Nucleus accumbens (tissue), 56 donors: ENCODE measurements at places on chromosomes 7 and 10.

GRCh38 chr10:24645784-24646183 lies 77.9 kb downstream of the ARHGAP21 start:
- no peak for DNase-seq

DNA sequence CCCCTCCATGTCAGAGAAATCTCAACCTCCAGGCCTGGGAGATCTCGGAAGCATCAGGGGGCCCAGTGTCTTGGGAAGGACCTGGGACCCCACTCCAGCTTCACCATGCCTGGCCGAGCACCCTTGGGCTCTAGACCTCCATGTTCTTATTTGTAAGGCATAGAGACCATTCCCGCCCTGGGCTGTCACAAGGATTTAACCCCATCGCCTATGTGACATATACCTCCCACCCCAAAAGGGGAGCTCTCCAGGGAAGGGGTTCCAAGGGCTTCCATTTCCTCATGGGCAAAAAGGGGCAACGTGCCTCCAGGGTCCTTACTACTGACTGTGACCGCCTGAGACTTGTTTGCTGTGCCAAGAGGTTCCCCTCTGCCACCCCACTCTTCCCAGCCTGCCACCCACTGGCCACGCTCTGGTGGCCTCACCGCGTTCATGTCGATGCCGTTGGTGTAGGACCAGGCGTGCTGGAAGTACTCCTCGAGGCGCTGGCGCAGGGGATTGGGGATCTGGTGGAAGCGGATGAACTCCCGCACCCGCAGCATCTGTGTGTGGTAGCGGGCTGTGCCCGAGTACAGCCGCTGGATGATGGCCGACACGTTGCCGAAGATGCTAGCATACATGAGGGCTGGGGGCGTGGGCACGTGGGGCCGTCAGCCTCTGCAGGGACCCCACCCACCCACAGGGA lies 27.5 kb downstream of the KCNH2 start:
- no peak for DNase-seq

DNA sequence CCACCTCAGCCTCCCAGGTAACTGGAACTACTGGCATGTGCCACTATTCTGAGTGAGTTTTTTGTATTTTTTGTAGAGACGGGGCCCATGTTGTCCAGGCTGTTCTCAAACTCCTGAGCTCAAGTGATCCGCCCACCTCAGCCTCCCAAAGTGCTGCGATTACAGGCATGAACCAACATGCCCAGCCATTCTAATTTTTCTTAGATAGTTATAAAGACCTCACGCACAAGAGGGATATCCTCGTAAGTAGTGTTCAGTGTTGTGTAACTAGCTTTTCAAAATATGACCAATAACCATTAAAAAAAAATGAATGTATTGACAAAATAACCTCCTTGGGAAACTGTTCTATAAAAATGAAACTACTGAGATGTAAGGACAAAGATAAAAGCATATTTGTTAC lies 90.5 kb upstream of the FERD3L start:
- no peak for DNase-seq

DNA sequence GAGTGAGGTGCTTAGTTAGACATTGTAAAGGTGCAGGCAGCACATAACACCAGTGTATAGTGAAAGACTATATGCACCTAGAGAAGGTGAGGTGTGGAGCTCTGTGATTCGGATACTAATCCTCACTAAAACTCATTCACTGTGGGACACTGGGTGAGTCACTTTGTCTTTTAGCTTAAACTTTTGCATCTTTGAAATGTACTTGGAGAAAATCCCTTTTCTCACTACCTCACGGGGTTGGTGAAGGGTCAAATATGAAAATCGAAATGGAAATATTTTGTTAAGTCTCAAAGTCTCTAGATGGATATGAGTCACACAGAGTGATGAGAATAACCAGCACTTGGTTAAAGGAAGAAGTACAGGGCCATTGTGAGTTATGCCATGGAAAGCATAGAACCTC lies 38.0 kb downstream of the MDFIC start:
- no peak for DNase-seq

- no peak for DNase-seq
Observed at GRCh38 chr7:44401692-44402091, 76.3 kb upstream of the CAMK2B start.

GRCh38 chr7:105316578-105317344 lies 72.0 kb downstream of the SRPK2 start:
- no peak for DNase-seq
